Panc1 (cell line): ENCODE measurements at places on chromosomes 4 and X. TPM values are rescaled to one million over a fixed set of nuclear protein-coding genes. Genes with fewer than 3 reads are reported as not detected.

DNA sequence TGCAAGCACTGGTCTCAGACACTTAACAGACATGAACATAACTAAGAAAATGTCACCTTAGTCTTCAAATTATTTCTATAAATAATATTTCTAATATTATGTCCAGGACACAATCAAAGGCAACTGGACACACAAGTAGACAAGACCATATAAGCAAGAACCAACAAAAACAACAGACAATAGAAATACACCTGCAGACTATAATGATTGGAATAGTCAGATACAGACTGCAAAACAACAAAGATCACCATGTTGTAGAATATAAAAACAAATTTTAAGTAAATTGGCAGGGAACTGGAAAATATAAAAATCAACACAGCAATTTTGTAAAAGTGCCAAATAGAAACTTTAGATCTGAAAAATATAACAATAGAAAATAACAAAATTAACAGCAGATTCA, 220.7 kb downstream of the CLCN4 start:
- H3K36me3 ChIP-seq: no peaks in the 10 kb centered on the region
- DNase-seq: no peak
- no peak overlapping the region for H3K4me3 ChIP-seq
- H3K4me1 ChIP-seq: no peaks in the 10 kb centered on the region

DNA sequence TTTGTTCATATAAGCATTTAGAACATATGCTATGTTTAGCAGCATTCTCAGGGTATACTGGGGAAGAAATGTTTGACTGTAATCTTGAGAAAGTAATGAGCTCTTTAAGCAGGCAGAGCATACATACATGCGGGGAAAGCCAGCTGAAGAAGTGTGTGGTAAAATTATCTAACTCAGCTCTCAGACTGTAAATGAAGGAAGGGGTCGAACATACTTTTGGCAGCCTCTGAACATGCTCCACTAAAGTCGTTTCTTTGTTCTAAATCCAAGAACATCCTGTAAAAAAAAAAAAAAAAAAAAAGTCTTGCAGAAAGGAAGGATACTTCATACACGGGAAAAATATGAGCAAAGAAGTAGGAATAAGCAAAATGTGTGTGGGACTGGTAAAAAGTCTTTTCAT, 224.8 kb downstream of the GRID2 start:
- no peak for DNase-seq
- no peaks in the 10 kb centered on the region for H3K4me1 ChIP-seq
- no peaks in the 10 kb centered on the region for H3K36me3 ChIP-seq
- no peaks in the 10 kb centered on the region for H3K27me3 ChIP-seq
- no peak overlapping the region for H3K4me3 ChIP-seq

GRCh38 chrX:111337067-111337637, 66.9 kb upstream of the CAPN6 start:
- no peaks in the 10 kb centered on the region for H3K27me3 ChIP-seq
- H3K4me1 ChIP-seq: no peaks in the 10 kb centered on the region
- DNase-seq: no peak
- H3K4me3 ChIP-seq: no peak overlapping the region
- no peak overlapping the region for H3K27ac ChIP-seq
- no peaks in the 10 kb centered on the region for H3K36me3 ChIP-seq

DNA sequence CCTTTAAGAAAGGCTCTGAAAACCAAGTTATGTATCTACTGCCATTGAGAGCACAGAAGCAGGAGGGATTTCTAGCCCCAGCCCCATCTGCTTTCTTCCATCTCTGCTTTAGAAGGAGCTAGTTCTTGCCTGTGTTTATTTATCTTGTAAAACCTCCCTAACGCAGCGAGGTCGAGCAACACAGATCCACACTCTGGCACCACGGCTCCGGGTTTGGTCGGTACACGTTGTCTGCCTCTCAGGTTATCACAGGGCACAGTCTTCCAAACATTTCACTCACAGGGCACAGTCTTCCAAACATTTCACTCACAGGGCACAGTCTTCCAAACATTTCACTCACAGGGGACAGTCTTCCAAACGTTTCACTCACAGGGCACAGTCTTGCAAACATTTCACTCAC, 69.7 kb upstream of the TLR3 start:
- no peak overlapping the region for H3K4me3 ChIP-seq
- H3K36me3 ChIP-seq: no peaks in the 10 kb centered on the region
- no peak overlapping the region for H3K27ac ChIP-seq
- H3K27me3 ChIP-seq: no peaks in the 10 kb centered on the region
- DNase-seq: no peak
- H3K4me1 ChIP-seq: no peaks in the 10 kb centered on the region

Gene OCRL
- 53.7 TPM for total RNA-seq

GRCh38 chr4:74450298-74450683, 5.4 kb downstream of the AREG start:
- no peaks in the 10 kb centered on the region for H3K4me1 ChIP-seq
- peaks cover 2% of the 10 kb centered on the region; the same call in 1 of the 2 replicates for H3K36me3 ChIP-seq
- no peaks in the 10 kb centered on the region; the same call in 1 of the 2 replicates for H3K27me3 ChIP-seq

DNA sequence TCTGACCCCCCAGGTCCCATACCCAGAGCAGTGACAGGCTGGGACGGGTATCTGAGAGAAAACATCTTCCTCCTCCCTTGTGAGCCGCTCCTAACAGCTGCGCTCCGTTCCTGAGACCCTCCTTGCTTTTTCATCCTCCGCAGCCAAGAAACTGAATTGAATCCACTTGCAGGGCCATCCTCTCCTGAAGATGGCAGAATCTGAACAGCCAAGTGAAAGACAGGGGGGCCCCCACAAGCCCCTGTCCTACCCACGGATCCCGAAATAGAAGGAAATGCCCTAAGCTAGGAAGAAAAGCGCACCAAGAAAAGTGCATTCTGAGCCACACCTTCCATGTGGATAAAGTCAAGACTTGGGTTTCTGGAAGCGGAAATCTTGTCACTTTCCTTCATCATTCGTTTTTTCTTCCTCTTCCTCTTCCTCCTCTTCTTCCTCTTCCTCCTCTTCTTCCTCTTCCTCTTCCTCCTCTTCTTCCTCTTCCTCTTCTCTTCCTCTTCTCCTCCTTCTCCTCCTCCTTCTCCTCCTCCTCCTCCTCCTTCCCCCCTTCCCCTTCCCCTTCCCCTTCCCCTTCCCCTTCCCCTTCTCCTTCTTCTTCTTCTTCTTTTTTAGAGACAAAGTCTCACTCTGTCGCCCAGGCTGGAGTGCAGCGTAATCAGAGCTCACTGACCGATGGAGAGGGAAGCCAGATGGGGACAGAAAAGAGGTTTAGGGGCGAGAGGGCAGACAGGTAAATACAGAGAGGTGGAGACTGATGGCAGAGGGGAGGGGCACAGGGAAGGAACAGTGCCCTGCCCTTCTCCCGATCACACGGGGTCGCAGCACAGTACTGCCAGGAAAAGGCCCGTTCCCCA, 86.0 kb upstream of the WWC2 start:
- H3K27ac ChIP-seq: no peak overlapping the region
- no peaks in the 10 kb centered on the region for H3K4me1 ChIP-seq
- H3K27me3 ChIP-seq: no peaks in the 10 kb centered on the region
- no peak overlapping the region for H3K4me3 ChIP-seq
- DNase-seq: no peak

Gene MTNR1A
- total RNA-seq: 0.23 TPM

- no peak for DNase-seq
- H3K4me1 ChIP-seq: no peaks in the 10 kb centered on the region
- H3K4me3 ChIP-seq: no peak overlapping the region
- H3K27me3 ChIP-seq: peaks cover 2% of the 10 kb centered on the region
- no peaks in the 10 kb centered on the region for H3K36me3 ChIP-seq
Observed at GRCh38 chr4:10180927-10181744, 64.5 kb upstream of the WDR1 start.

Gene MAGEA8
- not detected for total RNA-seq

Gene DCHS2
- total RNA-seq: not detected
